T-helper 17 cell (primary cell): ENCODE measurements at places on chromosomes 16 and 17. TPM values are rescaled to one million over a fixed set of nuclear protein-coding genes. Genes with fewer than 3 reads are reported as not detected.

GRCh38 chr17:20189302-20189701 lies 180.1 kb downstream of the SPECC1 start:
- DNase-seq, result no peak

GRCh38 chr16:12976936-12977335 lies 75.5 kb downstream of the SHISA9 start:
- DNase-seq, result no peak

DNA sequence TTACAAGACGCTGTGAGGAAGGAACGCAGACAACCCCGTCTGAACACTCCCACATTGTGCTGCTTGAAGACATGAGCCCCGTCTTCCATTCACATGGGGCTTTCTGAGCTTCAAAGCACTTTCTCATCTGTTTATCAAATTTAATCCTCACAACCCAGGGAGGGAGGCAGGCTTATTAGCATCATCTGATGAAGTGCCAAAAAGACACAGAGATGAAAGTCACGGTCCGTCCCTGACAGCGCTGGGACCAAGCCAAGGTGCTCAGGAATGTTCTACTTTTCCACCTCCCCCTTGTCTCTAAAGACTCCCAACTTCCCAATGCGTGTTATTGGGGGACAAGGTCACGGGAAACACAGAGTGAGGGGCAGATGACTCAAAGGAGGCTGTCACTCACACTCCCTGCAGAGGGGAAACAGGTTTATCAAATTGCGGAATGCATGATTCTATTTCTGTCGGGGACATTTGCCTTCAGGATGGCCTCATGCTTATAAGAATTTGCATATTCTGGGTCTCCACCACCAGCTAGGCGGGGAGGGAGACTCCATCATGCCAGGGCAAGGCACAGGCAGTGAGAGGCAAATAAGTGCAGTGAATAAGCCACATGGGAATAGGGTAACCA lies 10.7 kb downstream of the XYLT1 start:
- no peak for DNase-seq

- DNase-seq, result no peak
Observed at GRCh38 chr16:28820016-28820415, 2.8 kb upstream of the ATXN2L start.

- DNase-seq, result no peak
Observed at GRCh38 chr17:19264681-19265080, 27.5 kb downstream of the EPN2 start.

DNA sequence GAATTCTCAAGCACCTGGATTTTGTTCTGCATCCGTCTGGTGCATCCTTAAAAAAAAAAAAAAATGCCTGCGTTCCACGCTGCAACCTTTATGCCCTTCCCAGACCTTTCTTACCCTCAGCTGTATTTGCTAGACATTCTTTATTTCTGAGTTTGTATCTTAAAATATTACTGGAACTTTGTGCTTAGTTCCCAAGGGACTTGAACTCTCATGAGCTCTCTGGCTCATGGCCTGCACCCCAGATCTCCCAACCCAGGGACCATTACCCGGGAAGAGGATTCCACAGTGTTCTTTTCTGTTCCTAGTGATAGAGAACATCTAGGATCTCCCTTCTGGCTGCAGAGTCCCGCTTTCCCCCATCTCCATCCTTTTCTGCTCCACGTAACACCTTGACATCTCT lies 28.9 kb upstream of the CLEC18A start:
- no peak for DNase-seq

GRCh38 chr17:3024346-3024745 lies 39.1 kb downstream of the OR1D5 start:
- no peak for DNase-seq

- DNase-seq, result no peak
Observed at GRCh38 chr16:76207270-76207669, 69.9 kb upstream of the CNTNAP4 start.

- DNase-seq, result no peak
Observed at GRCh38 chr17:77957235-77957856, 1.2 kb upstream of the TNRC6C start.

GPR142 gene
- not detected for total RNA-seq

CTF1 gene
- 0.26 TPM for total RNA-seq

CAVIN1 gene
- total RNA-seq, result 0.47 TPM

ZP2 gene
- total RNA-seq, result not detected

ACAP1 gene
- total RNA-seq, result 702 TPM
